ENCODE measurements at places on chromosomes 12 and 14.

DNA sequence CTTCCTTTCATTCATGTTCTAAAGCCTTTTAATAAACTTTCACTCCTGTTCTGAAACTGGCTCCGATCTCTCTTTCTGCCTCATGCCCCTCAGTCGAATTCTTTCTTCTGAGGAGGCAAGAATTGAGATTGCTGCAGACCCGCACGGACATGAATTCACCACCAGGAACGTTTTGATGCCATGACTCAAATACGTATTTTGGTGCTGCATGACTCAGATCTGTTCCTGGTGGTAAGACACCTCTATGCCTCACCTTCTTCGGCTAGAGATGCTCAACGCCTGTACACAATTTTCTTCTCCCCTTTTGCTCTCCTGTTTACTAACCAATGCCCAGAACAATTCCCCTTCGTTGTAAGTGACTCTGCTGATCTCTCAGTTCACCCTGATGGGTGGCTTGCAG lies 52.0 kb upstream of the RIMBP2 start:
- DNase-seq = no peak

DNA sequence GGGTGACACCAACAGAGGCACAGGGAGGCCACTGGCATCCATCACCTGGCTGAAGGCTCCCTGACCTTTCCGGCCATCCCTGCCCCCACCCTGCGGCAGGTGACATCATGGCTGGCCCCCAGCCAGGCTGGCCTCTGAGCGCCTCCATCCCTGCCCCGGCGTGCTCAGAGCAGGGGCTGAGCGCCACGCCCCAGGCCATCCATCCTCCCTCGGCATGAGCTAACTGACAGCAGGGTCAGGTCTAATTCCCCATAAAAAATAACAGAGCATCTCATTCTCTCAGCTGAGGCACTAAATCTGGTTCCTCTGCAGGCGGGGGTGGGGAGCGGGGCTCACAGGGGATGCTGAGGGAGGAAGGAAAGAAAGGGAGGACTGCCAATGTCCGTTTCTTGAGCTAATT lies 50.7 kb downstream of the PRIMA1 start:
- DNase-seq = no peak

GRCh38 chr14:33356181-33356580 lies 417.5 kb downstream of the NPAS3 start:
- no peak for DNase-seq

DNA sequence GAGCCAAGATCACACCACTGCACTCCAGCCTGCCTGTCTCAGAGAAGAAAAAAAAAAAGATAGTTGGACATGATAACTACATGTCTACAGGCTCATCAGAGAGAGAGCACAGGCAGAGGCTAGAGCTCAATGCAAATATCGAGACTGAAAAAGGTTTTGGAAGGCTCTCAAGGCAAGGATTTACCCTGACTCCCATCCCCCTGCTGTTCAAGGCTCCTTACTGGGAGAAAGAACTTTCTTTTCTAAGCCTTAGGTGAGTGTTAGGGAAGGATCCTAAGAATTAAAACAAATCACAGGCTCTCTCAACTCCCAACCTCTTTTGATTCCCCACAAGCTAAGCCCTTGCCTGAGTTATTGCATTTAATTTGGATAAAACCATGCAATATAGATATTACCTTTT lies 525.1 kb downstream of the DIO2 start:
- DNase-seq = no peak

DNA sequence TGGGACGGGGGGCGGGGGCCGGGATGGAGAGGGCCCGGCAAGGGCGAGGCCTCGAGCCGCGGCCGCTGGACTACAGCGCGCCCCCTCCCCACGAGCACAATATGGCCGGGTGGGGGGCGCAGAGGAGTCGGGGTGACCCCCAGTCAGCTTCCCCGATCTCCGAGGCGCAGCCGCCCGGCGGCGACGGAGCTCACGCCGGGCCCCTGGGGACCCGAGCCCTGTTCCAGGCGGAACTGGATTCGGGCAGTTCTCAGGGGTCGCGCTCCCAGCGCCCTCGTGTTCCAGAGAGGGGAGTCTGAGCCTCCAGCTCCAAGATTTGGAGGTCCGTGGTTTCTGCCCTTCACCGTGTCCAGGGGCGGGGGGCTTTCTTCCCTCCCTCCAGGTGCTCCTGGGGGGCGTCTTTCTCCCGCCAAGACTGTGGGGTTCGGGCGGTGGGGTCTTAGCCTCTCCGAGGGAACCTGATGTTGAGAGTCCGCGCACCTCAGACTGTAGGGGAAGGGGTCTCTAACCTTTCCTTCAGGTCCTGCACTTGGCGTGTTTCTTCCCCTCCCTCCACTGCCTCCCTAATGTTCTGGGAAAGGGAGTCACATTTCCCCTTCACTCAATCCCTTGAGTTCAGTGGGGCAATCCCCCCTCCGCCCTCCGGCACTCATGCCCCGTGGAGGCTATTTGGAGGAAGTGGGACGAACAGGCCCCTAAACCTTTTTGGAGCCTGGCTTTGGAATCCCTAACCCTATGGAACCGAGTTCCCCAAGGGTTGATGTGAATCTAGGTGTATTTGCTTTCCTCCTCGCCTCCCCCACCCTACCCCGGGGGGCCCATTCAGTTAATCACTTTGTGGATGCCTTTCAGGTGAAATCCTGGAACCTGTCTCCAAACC lies 584 bp downstream of the ACVR1B start:
- no peak for DNase-seq

- DNase-seq = no peak
Measured at GRCh38 chr12:122888232-122888752, 7.6 kb downstream of the VPS37B start.

DNA sequence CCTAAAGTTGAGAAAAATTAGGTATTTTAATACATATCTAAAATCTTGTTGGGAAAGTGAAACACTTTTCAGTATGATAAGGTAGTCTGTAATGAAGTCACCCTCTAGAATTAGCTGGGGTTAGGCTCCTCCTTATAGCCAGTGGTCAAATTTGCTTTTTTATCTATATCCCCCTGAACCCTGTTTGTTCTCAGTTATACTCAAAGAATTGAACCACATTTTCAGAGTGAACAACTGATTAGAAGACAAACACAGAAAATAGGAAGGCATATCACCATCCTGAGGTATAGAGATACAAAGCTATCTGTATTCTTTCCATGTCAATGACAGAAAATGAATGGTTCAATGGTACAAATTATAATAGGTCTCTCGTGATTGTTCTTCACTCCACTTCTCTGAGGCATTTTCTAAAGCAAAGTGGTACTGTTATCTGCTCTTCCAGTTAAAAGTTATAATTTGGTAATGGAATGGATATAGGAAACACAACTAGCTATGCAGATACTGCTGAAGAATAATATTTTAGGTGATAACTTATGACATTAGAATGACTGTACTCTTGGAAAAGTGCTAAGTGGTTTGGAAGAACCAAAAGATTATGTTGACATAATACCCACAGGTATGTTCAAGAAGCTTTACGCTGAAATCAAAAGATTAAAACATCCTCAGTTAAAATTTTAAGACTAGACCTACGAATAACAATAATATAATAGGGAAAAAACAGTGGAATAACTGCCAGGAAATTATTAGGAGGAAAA lies 27.6 kb downstream of the WASHC3 start:
- DNase-seq = no peak
